Activated T-helper 1 cell treated with anti-CD3 and anti-CD28 coated beads, Interleukin-12 subunit alpha, Interleukin-12 subunit beta, Interleukin-2, Interleukin-4 antibody, amounts not matched to agents 30 ng/mL and 10 ng/mL and 1 ng/mL, durations not matched to agents 14 hours and 24 hours and 36 hours (primary cell): ENCODE measurements at places on chromosomes 3 and 15.

- DNase-seq = no peak
Observed at GRCh38 chr3:41088882-41089281, 110.4 kb upstream of the CTNNB1 start.

- DNase-seq = no peak
Observed at GRCh38 chr3:69770976-69771634, 31.8 kb downstream of the MITF start.

DNA sequence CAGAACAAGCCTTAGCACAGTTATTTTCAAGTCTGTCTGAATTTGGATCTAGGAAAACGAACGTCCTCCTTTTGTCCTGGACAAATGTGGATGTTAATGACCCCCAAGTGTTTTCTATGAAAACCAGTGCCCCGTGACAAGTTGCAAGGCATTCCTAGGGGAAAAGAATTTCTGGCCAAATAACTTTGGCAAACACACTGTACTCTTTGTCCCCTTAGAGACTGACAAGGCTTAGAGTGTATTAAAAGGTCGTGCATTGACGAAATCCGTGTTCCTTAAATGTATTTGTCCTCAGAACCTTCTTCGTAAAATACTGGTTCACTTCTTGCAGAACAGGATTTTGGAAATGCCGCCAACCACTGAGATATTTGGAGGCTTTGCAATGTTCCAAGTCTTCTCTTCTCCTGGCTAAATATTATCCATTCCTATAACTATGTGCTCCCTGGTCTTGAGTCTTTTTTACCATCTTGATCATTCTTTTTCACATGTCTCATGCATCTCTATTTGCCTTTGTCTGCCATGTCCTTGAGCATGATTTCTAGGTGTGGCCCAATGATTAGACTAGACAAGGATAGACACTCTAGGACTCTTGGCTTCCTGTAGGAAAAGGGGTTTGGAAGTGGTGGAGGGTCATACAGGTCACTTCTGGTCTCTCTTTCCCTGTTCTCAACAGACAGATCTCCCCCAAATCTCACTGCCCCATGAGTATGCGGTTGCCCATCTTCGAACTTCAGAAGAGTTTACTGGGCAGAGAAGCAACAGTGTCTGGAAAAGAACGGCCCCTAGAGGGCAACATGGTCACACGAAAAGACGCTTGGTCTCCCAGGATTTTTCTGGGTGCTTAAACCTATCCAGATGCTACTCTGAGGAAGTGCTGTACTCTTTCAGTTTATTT is 117.5 kb downstream of the EDEM1 start:
- DNase-seq = no peak

DNA sequence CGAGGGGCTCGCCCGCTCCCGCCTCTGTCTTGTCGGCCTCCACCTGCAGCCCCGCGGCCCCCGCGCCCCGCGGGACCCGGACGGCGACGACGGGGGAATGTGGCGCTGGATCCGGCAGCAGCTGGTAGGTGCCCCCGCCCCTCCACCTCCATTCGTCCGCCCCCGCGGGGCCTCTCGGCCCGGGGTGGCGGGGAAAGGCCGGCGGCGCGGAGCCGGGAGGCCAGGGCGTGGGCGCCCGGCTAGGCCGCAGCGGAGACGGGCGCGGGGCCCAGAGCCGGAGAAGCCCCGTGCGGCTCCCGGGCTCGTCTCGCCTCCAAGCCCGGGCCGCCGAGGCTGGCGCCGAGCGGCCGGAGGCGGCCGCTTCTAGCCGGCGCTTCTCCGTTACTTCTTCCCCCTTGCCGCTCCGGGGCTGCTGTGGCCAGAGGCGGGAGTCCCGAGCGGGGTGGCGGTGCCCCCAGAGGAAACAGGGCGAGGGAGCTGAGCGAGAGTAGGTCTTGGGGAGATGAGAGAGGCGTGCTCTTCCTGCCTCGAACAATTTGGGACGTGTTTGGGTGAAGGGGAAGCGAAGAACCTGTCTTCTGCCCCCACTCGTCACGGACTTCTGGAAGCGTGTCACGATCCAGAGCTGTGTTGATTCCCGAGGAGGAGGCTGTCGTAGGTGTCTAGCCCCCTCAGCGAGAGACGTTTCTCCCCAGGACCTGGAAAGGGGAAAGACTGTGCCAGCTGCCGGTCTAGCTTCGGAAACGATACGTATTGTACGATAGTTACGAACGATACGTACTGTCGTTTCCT is 555 bp downstream of the ATP11B start:
- DNase-seq = peak; percentile 34

DNA sequence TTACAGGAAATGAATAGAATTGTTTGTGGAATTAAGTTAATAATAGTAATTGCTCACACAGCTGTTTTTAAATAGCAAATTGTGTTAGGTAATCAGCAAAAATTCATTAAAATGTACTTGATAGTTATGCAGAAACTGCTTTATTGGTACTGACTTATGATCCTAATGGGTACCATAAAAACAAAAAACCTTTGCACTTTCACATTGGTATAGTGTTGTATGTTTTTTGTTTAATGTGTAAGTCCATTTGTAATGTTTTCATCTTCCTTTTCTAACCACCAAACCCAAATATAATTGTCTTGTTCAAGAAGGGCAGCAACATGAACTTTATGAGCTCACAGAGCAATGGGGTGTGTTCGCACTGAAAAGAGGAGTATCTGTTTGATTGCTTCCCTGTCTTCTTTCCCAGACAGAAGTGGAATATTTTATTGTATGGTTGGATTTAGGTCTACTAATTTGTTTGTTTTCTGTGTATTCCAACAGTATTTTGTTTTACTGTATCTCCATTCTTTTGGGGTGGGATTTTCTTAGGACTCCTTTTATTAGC is 135.8 kb downstream of the TCF12 start:
- DNase-seq = no peak

- DNase-seq = no peak
Observed at GRCh38 chr15:84983294-84983693, 1.6 kb downstream of the PDE8A start.

DNA sequence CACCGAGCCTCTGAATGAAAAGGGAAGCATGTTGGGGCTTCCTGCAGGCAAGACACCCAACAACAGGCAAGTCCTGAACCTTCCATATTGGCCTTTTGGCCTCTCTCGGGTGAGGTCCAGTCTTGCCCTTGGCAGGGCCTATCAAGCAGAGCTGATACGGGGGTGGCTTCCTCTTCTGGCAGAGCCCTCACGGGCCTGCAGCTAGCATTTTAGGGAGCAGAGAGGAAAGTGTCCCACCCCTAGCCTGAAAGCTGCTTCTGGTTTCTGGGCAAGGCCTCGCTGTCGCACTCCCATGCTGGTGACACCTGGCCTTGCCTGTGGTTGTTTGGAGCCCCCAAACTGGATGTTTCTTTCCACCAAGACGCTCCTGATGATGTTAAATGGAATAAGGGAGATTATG is 31.8 kb upstream of the CTSH start:
- DNase-seq = no peak

DNA sequence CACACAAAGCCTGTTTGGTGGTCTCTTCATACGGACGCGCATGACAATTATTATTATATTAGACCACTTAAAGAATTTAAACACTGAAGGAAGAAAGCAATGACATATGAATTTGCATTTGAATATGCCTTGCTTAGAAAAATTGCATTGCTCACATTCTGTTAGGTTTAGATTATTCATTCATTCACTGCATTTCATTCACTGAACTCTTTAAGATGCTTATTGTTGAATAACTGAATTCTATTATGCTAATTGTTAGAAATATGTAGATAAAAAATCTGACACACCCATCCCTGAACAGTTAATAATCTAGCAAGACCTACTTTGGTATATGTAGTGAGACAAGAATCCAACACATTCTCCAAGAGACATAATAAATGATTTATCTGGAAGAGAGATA is 94.4 kb upstream of the PEX5L start:
- DNase-seq = no peak

- no peak for DNase-seq
Observed at GRCh38 chr3:130960139-130960795, 66.4 kb downstream of the ASTE1 start.
